ENCODE measurements at places on chromosomes 1 and 21.
A peak's percentile ranks its signal among the peaks of the same experiment; 100 is the strongest.

GRCh38 chr21:42250422-42251403 is 31.8 kb downstream of the ABCG1 start:
- no peak for DNase-seq

- no peak for DNase-seq
Observed at GRCh38 chr21:35965699-35966098, 94.6 kb downstream of the SETD4 start.

- no peak for DNase-seq
Observed at GRCh38 chr1:116943438-116943837, 33.7 kb downstream of the PTGFRN start.

DNA sequence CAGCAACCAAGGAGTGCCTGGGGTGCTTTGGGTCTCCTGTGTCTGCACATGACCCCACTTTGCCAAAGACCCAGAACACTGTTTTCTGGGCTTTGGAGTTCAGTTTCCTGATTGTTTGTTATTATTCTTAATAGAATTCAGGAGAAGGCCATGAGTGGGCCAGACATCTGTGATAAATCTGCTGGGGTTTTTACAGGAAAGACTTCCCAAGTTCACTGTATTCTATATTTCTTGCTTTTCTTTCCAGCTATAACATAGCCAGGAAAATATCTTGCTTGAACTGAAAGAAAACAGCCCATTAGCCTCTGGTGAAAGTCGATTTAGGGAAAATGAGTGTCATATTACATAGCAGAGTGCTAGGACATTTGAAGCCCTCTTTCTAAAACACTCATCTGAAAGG is 345.1 kb upstream of the USP24 start:
- DNase-seq: no peak

- no peak for DNase-seq
Observed at GRCh38 chr1:181680332-181680731, 197.0 kb downstream of the CACNA1E start.

DNA sequence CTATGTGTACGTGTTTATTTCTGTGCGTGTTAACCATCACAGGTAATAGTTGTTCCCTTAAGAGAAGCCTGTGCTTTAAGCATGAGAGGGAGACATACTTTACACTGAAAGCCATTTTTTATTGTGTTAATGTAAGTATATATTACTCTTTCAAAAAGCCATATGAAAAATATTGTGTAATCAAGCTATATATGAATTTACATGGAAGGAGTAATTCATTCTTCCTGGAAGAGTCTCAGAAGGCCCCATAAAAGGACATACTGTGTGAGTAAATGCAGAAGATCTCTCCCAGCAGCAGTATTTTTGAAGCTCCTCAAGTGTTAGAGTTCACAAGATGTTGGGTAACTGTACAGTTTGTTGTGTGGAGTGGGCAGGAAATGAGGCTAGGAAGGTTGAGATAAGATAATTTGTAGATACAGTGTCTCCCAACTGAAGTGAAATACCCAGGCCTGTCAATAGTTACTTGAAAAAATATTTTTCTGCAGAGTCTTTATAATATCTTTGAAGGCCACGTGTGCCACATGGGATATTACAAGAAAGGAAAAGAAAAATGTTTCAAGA is 138.3 kb downstream of the PTGER3 start:
- no peak for DNase-seq

GRCh38 chr1:115927971-115928370 is 48.3 kb upstream of the SLC22A15 start:
- DNase-seq: no peak

DNA sequence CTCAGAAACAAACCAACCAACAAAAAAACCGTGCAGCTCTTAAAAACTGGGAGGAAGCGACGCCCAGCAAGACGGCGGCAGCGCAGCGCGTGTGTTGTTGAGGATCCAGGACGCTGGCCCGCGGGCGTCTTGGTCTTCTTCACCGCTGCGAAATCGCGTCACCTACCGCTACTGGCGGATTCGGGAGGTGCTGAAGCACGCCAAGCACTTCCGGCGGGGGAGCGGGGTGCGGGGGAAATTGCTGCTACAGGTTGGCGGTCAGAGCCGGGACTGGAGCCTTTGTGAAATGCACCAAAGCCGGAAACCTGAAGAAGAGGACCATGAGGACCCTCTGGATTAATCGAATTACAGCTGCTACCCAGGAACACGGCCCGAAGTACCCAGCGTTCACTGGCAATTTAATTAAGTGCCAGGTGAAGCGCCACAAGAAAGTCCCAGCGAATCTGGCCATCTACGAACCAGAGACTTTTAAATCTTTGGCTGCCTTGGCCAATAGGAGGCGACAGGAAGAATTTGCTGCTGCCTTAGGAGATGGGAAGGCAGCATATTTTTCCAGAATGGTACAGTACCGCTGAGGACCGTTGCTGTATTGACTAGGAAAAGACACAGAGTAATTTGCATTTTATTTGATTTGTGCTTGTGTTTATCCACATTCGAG is 11.9 kb upstream of the RIPPLY3 start:
- no peak for DNase-seq

GRCh38 chr1:96843196-96843595 is 121.6 kb downstream of the PTBP2 start:
- no peak for DNase-seq

GRCh38 chr1:94926915-94927404 is at the start of gene CNN3:
CNN3 (minus strand) TSS chr1:94927110; CDS start chr1:94926894, 216 bp downstream.
- peak; percentile 56 for DNase-seq

DNA sequence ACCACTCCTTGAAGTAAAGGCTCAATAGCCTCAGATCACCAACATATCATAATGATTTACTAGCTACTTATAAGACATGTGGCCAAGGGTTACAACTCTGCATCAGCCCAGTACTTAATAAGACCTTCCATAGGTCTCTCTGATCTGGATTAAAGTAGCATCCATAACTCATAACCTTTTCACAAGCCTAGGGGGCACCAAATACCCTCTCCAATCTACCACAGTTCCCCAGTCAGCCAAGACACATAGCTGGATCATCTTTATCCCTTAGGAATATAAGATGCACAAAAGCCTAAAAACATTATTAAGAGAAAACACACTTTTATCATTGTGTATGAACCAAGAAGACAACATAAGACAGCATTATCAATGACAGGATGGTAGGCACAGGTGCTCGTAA is 22.1 kb downstream of the SSX2IP start:
- DNase-seq: peak; percentile 63

GRCh38 chr1:24385160-24385940 is 28.2 kb downstream of the STPG1 start:
- peak; percentile 11 for DNase-seq

- no peak for DNase-seq
Observed at GRCh38 chr1:84619383-84620102, 45.3 kb upstream of the CTBS start.

GRCh38 chr1:151934048-151934493 is 24.8 kb upstream of the THEM4 start:
- peak; percentile 85 for DNase-seq

DNA sequence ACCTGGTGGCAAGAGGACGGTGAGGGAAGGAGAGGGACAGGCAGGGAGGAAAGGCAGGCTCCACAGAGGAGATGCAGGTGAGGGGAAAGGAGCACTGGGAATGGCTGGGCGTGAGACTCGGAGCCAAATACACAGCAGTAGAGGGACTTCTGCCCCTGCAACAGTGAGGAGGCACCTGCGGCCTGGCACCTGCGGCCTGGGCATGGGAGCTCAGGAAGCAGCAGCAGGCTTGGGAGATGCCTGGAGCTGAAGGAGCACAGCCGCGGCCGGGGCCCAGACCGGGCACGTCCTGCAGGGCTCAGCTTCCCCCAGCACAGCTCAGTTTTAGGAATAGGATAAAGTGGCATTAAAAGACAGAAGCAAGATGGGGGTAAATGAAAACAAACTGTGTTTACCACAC is 20.9 kb upstream of the TSPEAR start:
- no peak for DNase-seq

GRCh38 chr1:234079896-234080295 is 175.4 kb downstream of the SLC35F3 start:
- no peak for DNase-seq

GRCh38 chr1:109535481-109535880 is 4.2 kb upstream of the GPR61 start:
- no peak for DNase-seq

- no peak for DNase-seq
Observed at GRCh38 chr1:66258404-66259105, 275.4 kb upstream of the SGIP1 start.

- DNase-seq: no peak
Observed at GRCh38 chr1:8303141-8303540, 14.8 kb upstream of the SLC45A1 start.

GRCh38 chr1:224488806-224489499 is 54.4 kb upstream of the WDR26 start:
- DNase-seq: no peak

GRCh38 chr21:31371715-31372470 is 27.8 kb upstream of the TIAM1 start:
- DNase-seq: no peak

DNA sequence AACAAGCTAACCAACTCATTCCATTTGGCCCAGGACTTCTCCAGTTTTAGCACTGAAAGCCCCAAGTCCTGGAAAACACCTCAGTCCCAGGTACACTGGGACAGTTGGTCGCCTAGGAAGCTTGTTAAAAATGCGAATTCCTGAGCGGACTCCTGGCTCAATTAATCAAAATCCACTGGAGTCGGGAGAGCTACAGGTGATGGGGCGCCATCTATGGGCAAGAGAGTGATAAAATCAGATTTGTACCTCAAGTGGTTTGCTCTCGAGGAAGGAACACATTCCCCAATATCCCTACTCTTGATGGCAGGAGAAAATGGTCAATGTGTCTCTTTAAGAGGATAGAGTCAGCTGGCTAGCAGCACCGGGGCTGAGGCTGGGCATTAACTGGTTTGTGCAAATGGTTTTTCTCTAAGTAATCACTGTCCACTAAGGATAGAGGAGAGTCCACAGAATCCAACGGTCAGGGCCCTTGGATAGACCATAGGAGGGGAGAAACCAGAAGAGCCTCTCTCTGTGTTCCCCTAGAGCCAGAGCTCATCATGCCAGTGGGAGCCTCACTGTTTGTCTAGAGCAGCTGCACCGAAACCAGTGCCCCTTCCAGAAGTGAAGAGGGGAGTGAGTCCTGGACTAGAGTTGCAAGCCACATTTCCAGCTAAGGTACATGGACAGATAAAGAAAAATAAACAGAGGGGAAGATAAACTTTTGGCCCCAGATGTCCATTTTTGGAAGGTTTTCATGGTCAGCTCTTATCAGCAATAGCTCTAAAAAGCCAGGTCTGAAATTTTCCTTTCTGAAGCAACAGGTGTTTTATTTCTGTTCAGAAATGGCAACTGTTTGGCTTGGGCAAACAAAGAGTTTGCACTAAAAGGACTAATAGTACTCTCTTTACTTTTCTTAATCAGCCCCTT is 148.5 kb downstream of the TENT5C start:
- DNase-seq: peak; percentile 77

- no peak for DNase-seq
Observed at GRCh38 chr1:81174811-81175476, 625.8 kb upstream of the ADGRL2 start.

DNA sequence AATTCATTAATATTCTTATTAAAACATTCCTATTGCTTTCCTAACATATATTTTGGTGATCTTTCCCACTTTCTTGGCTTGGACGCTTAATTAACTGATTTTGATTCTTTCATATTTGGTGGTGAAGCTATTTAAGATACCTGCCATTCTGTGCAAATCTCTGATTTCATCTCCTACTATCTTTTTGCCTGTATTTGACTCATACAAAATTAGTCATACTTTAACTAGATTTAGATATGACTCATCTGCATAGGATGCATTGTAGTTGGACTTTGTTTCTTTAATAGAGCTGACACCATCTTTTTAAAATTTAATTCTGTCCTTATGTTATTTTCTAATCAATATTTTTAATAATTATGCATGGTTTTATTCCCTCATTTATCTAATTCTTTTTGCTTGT is 93.8 kb upstream of the PLPPR4 start:
- DNase-seq: no peak

DNA sequence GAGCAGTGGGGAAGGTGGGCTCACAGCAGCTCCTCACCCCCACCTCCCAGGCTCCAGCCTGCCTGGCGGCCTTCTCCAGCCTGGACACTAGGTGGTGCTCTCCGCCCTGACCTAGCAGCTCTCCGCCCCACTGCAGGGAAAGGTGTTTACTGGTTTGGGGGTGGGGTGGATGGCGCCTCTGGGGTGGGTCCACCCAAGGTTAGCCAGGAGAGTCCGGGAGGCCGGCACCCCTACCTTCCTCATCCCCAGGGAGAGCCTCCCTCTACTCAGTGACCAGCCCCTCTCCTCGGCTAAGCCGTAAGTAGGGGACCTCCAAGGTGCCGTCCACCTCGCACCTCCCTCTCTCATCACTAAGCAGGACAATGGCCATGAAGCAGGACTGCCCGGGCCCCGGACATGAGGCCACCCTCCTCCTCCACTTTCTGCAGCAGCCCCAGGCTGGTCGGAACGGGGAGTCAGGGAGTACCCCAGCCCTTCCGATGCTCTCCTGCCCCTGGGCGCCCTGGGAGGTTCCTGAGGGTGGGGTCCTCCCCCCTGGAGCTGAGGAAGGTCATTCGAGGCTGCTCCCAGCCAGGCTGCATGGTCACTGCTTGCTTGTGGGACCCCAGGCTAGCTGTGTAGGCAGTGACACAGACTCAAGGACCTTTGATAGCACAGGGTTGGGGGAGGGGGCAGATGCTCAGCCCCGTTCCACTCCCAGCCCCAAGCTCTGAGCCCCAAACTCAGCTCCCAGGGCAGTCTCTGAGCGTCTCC is 101.4 kb upstream of the VAMP3 start:
- peak; percentile 15 for DNase-seq

Measured in hematopoietic multipotent progenitor cell treated with erythropoietin and hydrocortisone succinate and interleukin-3 and kit ligand, for 15 days (in vitro differentiated cells).